ENCODE measurements at places on chromosomes 3 and 15.

GRCh38 chr15:65907661-65908060, 38.4 kb downstream of the RAB11A start:
- no peak for DNase-seq

DNA sequence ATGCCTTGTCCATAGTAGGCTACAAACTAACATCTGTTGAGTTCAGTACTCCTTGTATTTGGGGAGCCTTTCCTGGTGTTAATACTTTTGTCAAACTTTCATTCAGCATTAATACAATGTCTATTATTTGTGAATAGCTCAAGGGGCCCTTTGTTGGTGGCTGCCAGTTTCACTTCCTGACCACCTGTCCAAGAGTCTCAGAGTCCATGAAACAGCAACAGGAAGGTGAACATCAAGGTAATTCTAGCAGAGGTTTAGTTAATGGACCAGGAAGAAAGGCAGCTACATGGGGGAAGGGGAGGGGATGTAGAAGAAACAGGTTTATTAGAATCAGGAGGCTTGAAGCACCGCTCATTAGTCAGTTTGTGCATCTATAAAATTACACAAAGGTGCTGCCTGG, 386.9 kb downstream of the PDCD6IP start:
- DNase-seq, result no peak

DNA sequence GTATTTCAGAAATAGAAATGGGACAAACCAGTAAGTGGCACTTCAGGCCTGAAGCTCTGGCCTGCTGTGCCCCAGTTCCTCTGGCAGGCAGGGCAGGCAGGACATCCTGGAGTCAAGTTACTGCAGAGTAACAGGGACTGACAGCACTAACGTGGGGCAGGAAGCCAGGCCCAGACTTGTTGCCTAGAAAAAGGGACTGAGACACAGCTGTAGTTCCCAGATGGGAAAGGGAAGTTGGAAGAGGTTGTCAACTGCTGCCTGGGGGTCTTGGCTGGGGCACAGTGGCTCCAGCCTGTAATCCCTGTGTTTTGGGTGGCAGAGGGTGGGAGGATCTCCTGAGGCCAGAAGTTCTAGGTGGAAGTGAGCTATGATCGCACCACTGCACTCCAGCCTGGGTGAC, 171.9 kb downstream of the FMN1 start:
- DNase-seq, result peak; percentile 42

DNA sequence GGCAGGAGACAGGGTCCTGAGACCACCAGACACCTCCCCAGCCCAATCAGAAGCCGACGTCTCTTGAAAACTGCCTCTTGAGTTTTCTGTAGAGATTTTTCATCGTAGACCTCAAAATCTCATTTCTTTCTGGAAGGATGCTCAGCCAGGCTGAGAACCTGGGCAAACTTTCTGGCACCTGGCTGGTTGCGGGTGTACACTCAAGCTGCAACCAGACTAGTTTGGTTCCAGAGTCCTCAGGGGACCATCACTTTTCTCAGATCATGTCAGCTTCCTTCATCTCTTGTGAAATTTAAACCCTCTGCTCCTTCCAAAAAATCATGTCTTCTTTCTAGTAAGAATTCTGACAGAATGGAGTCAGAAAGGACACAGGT, 45.1 kb downstream of the CMTM7 start:
- DNase-seq, result no peak

GRCh38 chr15:77029166-77030047, 34.5 kb downstream of the PSTPIP1 start:
- no peak for DNase-seq

- no peak for DNase-seq
These were observed 124.8 kb upstream of the NEO1 start for GRCh38 chr15:72927451-72927850.

- no peak for DNase-seq
These were observed 192.9 kb downstream of the NEK10 start for GRCh38 chr3:27176256-27176655.

Measured in H54 (cell line).